ENCODE measurements at places on chromosomes 5 and 9.
A peak's percentile ranks its signal among the peaks of the same experiment; 100 is the strongest.

GRCh38 chr9:21110708-21111576, 30.7 kb downstream of the IFNW1 start:
- DNase-seq: peak; percentile 82

- DNase-seq: no peak
Measured at GRCh38 chr9:131167146-131167692, 41.8 kb downstream of the NUP214 start.

DNA sequence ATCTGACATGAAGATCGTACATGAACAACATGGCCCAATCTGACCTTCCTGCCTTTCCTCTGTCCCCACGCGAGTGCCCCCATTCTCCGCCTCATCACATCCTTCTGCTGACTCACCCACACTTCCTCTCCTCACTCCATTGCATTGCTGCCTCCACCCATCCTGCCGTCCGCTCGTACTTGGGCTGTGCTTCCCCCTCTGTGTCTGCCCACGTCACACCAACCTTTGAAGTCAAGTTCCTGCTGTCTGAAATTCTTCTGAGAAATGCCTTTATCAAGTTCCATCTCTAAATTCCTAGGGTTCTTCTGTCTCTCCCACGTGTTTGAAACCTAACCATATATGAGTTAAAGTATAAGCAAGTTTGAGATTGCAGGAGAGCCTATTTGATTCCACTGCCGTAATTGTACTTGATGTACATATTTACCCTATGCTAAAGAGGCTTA, 18.0 kb upstream of the STARD4 start:
- DNase-seq: peak; percentile 41

DNA sequence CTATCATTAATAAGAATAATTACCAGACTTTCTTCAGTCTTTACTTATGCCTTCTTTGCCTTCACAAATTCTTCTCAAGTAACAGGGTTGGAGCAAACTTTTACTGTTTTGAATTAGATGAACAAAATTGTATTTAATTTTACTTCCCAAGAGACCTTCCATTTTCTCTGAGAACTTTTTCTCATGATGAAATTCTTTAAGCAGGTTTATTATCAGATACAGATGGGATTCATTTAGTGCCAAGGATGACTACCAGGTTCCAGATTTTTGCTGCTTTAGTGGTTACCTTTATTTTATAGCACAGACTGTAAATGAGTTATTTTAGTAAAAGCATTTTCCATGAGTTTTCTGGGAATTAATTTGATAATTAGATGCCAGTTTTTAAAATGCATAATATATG, 125.1 kb downstream of the GDNF start:
- no peak for DNase-seq

GRCh38 chr9:86838519-86839497, 108.5 kb downstream of the GAS1 start:
- no peak for DNase-seq

DNA sequence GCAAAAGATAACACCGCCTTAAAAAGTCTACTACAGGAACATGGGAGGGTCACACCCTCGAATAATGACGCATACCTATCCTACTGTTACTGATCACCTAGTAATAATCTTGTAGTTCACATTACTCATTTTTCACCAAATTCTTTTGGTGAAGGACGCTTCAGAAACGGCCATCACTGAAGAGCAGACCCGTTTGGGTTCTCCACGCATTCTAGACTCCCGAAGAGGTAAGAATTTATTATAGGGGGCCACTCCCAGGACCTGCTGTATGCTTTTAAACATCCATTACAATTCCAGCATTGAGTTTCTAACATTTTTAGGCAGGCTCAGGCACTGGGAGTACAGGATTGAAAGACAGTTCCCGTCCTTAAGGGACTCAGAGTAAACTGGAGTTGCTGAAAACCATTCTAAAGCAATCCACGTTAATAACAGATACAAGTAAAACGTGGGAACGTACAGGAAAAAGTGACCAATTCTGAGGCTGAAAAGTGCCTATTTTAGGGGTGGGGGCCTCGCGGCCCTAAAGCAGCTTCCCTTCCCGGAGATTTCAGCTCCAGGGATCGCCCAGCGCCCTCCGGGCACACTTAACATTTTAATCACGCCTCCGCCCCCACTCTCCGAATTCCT, at the start of gene FER:
TSS of gene FER (plus strand) at position 124 of the 627 bp plus-strand sequence. CDS start 50,286 bp downstream, outside the sequence.
- DNase-seq: peak; percentile 79

GRCh38 chr5:94928891-94929290, 310.4 kb downstream of the SLF1 start:
- peak; percentile 1 for DNase-seq

All from IMR-90 (cell line).